ENCODE measurements at places on chromosomes 6 and 20.
A peak's percentile ranks its signal among the peaks of the same experiment; 100 is the strongest.

- DNase-seq = no peak
Measured at GRCh38 chr6:3527651-3527977, 70.8 kb upstream of the SLC22A23 start.

DNA sequence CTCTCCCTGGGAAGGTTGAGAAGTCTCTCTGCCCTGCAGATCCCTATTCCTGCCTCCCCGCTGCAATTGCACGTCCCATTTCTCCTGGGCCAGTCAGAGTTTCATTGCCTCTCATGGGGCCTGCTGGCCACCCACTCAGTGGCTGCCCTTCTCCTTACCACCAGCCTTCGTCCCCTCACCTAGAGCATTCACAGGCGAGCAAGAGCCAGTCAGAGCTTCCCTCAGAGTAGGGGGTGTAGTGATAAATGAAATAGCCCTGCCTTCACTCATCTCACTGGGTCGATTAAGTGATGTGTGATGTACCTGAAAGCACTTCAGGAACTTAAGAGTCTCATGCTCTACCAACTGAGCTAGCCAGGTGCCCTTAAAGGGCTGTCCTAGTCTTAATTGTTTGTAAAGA is 52.0 kb upstream of the FANCE start:
- no peak for DNase-seq

GRCh38 chr6:90386399-90387382 is 90.0 kb upstream of the BACH2 start:
- no peak for DNase-seq

- no peak for DNase-seq
Measured at GRCh38 chr6:163302747-163303146, 111.8 kb upstream of the QKI start.

DNA sequence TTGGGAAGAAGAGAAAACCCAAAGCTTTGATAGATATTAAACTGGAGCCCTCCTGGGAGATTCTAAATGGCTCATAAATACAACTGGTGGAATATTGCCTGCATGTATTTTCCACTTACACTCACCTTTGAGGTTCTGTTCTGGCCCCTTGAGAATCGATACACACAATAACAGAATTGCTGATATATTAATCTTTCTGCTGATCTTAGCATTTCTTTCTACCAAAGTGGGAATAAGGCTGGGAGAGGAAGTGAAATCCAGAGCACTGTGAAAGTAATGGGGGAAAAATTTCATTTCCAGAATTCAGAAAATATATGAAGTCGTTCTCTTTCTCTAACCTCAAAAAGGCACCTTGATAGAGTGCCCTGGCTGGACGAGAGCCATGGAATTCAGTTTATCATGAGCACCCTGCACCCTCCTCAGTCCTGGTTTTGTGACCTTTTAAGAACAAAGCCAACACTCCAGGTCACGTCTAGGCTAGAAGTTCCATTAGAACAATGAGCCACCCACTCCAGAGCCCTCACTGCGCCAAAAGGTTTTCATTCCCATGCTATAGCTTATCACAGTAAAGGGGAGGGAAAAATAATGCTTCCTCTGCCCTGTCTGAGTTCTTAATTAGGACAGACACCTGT is 244.5 kb downstream of the CD83 start:
- DNase-seq = no peak

- DNase-seq = no peak
Measured at GRCh38 chr6:25186919-25187318, 92.3 kb upstream of the CARMIL1 start.

DNA sequence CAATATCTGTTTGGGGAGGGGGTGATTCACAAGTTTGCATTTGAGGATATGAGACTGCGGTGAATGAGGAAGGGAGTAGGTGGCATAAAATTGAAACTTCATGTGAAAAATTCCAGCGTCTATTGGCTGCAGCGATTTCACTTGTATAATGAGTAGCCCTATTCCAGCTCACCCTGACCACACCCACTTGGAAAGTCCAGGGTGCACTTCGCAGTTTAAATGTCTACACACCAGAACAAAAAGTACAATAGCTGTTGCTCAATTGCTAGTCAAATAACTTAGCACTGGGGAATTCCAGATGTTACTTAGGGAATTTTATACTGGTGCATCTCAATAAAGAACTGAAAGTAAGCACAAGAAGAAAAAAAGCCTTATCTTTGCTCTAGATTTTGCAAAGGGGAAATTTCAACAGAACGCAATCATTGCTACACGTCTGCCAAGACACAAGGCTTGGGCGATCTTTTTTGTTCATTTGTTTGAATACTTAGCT is 6.3 kb downstream of the TNFAIP3 start:
- peak; percentile 53 for DNase-seq

GRCh38 chr20:18058661-18059467 is 1.1 kb upstream of the OVOL2 start:
- no peak for DNase-seq

GRCh38 chr6:34922177-34922663 is 33.2 kb downstream of the ANKS1A start:
- no peak for DNase-seq

- no peak for DNase-seq
Measured at GRCh38 chr20:3312940-3313682, 74.1 kb upstream of the SLC4A11 start.

- DNase-seq = no peak
Measured at GRCh38 chr6:125220712-125221111, 67.1 kb downstream of the TPD52L1 start.

Measured in stimulated activated CD8-positive, alpha-beta memory T cell treated with anti-CD3 and anti-CD28 coated beads, Interleukin-4, amount 100 ng/mL, for 4 hours (primary cell).